Right lobe of liver (tissue), 6 donors: ENCODE measurements at places on chromosomes 13 and 19. TPM values are rescaled to one million over a fixed set of nuclear protein-coding genes. Genes with fewer than 3 reads are reported as not detected.

SLC17A7 gene
- not detected for total RNA-seq

ZNF419 gene
- 4.7 TPM for total RNA-seq

CGB8 gene
- not detected for total RNA-seq

CCDC8 gene
- not detected for total RNA-seq

NCR1 gene
- 0.93 TPM for total RNA-seq

SULT2B1 gene
- not detected for total RNA-seq

GRK1 gene
- not detected for total RNA-seq

CNN1 gene
- 0.79 TPM for total RNA-seq

- H3K27me3 ChIP-seq: no peaks in the 10 kb centered on the region
- DNase-seq: no peak
- H3K4me3 ChIP-seq: no peak overlapping the region
- H3K4me1 ChIP-seq: no peaks in the 10 kb centered on the region
Observed at GRCh38 chr13:95865080-95865615, 188.1 kb downstream of the UGGT2 start.

GRCh38 chr13:60837806-60838205 lies 440.8 kb downstream of the TDRD3 start:
- H3K36me3 ChIP-seq: no peaks in the 10 kb centered on the region
- H3K4me3 ChIP-seq: no peak overlapping the region
- DNase-seq: no peak

- no peaks in the 10 kb centered on the region for H3K4me1 ChIP-seq
- no peak for DNase-seq
- H3K27me3 ChIP-seq: no peaks in the 10 kb centered on the region
- peak overlapping the region; percentile 78 for H3K4me3 ChIP-seq
- H3K27ac ChIP-seq: peak overlapping the region; percentile 96
- no peaks in the 10 kb centered on the region for H3K36me3 ChIP-seq
Observed at GRCh38 chr13:48532256-48532505, 699 bp downstream of the RCBTB2 start.

- no peaks in the 10 kb centered on the region for H3K36me3 ChIP-seq
- peak overlapping the region; percentile 72 for H3K27ac ChIP-seq
- peak; percentile 80 for DNase-seq
- no peaks in the 10 kb centered on the region for H3K4me1 ChIP-seq
Observed at GRCh38 chr19:35715981-35716800, 1.6 kb upstream of the KMT2B start.

DNA sequence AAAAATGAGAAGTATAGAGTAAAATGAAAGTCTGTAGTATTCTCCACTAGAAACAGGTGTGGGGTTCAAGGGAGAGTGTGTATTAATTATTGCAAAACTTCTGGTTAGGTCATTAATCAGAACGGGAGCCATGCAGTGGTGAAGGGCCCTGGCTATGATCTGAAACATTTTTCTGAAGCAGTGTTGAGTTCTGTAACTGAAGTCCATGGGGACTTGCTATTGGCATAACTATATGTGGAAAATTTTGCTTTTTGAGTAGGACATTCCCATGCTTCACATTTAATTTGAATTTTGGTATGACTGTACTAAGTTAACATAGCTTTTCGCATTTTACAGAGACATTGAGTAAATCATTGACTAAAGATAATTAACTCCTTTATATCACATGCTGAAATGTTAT lies 67.5 kb downstream of the LRCH1 start:
- H3K4me1 ChIP-seq: no peaks in the 10 kb centered on the region
- no peak overlapping the region for H3K4me3 ChIP-seq
- peak overlapping the region; percentile 9 for H3K27ac ChIP-seq
- no peak for DNase-seq
- H3K27me3 ChIP-seq: no peaks in the 10 kb centered on the region

- H3K27me3 ChIP-seq: no peaks in the 10 kb centered on the region
- H3K27ac ChIP-seq: no peak overlapping the region
- no peaks in the 10 kb centered on the region for H3K4me1 ChIP-seq
- DNase-seq: no peak
Observed at GRCh38 chr19:48627865-48628314, 8.6 kb downstream of the SPHK2 start.

DNA sequence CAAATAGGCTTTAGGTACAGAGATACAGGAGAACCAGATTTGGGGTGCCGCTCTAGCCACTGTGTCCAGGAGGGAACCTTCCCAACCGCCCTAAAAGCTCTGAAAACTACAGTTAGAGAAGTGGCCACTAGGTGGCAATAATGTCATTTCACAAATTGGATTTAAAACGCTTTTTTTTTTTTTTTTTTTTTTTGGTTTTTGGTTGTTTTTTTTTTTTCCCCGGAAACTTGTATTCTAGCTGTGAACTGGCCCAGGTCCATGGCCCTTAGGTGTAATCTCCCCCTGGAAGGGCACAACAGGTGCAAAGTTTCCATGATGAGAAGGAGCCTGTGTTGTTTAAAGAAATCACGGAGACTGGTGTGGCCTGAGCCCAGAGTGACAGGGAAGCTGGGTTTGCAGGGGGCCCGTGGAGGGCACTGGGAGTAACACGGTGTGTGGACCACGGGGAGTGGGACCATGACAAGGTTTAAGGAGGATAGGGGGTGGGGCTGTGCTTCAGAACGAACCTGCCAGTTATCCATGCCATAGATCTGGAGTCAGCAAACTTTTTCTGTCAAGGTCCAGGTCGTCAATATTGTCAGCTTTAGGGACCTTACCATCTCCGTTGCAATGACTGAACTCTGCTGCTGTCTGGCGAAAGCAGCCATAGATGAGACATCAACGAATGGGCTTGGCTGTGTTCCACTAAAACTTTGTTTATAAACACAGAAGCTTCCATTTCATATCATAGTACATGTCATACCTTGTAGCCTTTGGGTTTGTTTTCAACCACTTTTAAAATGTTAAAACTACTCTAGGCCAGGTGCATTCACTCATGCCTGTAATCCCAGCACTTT lies 10.1 kb downstream of the OR1I1 start:
- no peaks in the 10 kb centered on the region for H3K4me1 ChIP-seq
- H3K4me3 ChIP-seq: no peak overlapping the region
- H3K27ac ChIP-seq: no peak overlapping the region
- no peak for DNase-seq

GRCh38 chr19:738509-739128 lies 12.3 kb upstream of the MISP start:
- no peak overlapping the region for H3K4me3 ChIP-seq
- no peaks in the 10 kb centered on the region for H3K36me3 ChIP-seq
- H3K27me3 ChIP-seq: no peaks in the 10 kb centered on the region
- H3K27ac ChIP-seq: no peak overlapping the region
- no peaks in the 10 kb centered on the region for H3K4me1 ChIP-seq
- DNase-seq: no peak

GRCh38 chr13:111361873-111362648 lies 41.6 kb downstream of the TEX29 start:
- H3K4me1 ChIP-seq: no peaks in the 10 kb centered on the region
- H3K27ac ChIP-seq: no peak overlapping the region
- no peak for DNase-seq

- no peak overlapping the region for H3K27ac ChIP-seq
- H3K4me3 ChIP-seq: no peak overlapping the region
- no peaks in the 10 kb centered on the region for H3K36me3 ChIP-seq
- H3K27me3 ChIP-seq: no peaks in the 10 kb centered on the region
- no peak for DNase-seq
Observed at GRCh38 chr19:50500060-50500752, 10.8 kb downstream of the JOSD2 start.

DNA sequence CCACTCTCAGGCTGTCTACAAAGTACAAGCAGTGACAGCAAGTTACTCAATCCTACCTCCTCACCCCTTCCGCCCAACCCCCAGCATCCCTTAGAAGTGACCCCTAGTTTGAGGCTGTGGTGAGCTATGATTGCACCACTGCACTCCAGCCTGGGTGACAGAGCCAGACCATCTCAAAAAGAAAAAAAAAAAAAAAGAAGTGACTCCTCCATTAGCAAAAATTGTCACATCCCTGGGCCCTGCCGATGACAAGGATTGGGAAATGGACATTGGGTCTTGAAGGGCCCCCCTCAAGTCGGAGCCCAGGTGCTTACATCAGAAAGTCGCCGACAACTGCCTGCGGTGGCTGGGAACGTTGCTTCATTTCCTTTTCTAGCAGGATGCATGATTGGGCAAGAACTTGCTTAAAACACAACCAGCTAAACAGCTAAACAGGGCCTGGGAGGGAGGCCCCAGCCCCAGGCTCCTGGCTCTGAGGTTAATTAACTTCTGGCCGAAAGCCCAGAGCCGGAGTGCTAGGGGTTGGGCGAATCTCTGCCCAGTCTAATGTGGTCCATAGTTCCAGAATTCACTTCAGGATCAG lies 15.3 kb downstream of the RAB3D start:
- peak overlapping the region; percentile 29 for H3K4me3 ChIP-seq
- H3K36me3 ChIP-seq: no peaks in the 10 kb centered on the region
- H3K27ac ChIP-seq: peak overlapping the region; percentile 67

DNA sequence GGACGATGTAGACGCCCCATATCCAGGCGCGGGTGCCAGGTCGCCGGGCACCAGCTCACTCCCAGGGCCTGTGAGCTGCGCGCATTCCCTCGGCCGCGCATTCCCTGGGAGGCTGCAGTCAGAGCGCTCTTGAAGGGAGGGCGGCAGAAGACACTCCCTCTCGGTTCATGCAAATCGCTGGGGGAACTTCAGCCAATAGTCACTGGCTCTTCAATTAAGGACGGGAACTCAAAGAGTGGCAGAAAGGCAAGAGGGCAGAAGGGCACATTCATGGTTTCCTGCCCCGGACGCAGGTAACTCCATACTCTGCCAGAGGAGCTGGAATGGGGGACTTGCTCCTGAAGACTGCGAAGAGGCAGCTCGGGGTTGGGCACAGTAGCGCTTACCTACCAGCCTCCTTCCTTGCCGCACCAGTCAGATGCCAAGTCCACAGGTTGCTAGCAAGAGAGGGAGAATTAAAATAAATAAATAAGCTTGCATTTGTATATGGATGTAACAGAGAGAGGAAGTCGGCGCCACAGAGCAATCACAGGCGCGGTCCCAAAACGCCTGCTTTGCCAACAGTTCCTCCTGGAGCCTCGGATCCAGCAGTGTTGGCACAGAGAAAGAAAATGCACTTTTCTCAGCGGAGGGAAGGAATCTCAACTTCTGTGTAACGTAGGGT lies 459 bp downstream of the PCDH20 start:
- no peaks in the 10 kb centered on the region for H3K27me3 ChIP-seq
- H3K36me3 ChIP-seq: no peaks in the 10 kb centered on the region
- no peak overlapping the region for H3K27ac ChIP-seq
- H3K4me3 ChIP-seq: peak overlapping the region; percentile 35
- H3K4me1 ChIP-seq: no peaks in the 10 kb centered on the region

DNA sequence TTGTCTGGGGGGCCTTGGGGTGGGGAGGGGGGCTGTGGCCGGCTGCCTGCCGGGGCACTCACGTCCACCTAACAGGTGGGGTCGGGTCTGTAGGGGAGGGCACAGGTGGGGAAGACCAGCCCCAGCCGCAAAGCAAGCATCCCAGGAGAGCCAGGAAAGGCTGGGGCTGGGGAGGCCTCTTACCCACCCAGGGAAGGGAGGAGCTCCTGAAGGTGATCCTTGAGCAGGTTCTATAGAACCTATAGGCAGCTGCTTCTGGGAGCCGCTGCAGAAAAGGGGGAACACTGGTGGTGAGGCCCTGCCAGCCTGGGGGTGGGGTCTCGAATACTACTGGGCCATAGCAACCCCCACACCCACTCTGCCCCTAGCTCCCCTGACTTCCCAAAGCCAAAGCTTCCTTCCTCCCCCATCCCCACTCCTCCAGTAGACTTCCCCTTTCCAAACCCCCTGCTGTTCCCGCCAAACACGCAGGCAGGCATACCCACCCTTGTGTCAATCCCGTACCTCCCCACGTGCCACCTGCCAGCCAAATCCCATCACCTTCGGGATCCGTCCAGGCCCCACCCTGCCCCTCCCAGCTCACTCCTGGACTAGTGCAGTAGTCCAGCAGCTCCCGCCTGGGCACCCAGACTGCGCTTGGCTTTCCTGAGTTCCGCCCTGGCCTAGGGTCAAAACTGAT lies 5.6 kb downstream of the KLF16 start:
- H3K27ac ChIP-seq: peak overlapping the region; percentile 89
- DNase-seq: peak; percentile 63
- H3K27me3 ChIP-seq: no peaks in the 10 kb centered on the region
- peak overlapping the region; percentile 36 for H3K4me3 ChIP-seq

- DNase-seq: no peak
- no peaks in the 10 kb centered on the region for H3K4me1 ChIP-seq
- H3K27ac ChIP-seq: no peak overlapping the region
- no peak overlapping the region for H3K4me3 ChIP-seq
- no peaks in the 10 kb centered on the region for H3K27me3 ChIP-seq
Observed at GRCh38 chr13:44669534-44669933, 93.4 kb upstream of the TSC22D1 start.

DNA sequence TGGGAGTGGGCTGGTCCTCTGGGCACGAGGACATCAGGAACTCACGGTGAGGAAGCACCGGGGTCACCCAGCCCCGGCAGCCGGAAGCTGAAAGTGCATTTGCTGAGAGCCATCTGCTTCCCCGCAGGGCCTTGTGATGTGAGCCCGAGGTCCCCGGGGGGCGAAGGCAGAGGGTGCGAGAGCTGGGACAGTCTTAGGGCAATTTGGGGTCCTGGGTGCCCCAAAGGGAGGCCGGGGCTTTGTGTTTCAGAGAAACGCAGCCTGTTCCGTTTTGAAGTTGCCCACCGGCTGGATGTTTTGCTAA lies 4.8 kb downstream of the F2RL3 start:
- no peaks in the 10 kb centered on the region for H3K36me3 ChIP-seq
- no peaks in the 10 kb centered on the region for H3K27me3 ChIP-seq
- no peaks in the 10 kb centered on the region for H3K4me1 ChIP-seq
- H3K4me3 ChIP-seq: no peak overlapping the region
- DNase-seq: no peak

DNA sequence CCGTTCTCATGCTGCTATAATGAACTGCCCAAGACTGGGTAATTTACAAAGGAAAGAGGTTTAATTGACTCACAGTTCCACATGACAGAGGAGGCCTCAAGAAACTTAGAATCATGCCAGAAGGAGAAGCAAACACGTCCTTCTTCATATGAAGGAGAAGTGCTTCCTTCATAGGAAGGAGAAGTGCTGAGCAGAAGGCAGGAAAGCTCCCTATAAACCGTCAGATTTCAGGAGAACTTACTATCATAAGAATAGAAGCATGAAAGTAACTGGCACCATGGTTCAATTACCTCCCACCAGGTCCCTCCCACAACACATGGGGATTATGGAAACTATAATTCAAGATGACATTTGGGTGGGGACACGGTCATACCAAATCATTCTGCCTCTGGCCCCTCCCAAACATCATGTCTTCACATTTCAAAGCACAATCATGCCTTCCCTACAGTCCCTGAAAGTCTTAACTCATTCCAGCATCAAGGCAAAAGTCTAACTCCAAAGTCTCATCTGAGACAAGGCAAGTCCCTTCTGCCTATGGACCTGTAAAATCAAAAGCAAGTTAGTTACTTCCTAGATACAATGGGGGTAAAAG lies 10.6 kb downstream of the ACOD1 start:
- no peaks in the 10 kb centered on the region for H3K27me3 ChIP-seq
- H3K4me1 ChIP-seq: no peaks in the 10 kb centered on the region
- H3K27ac ChIP-seq: no peak overlapping the region
- no peak for DNase-seq
- H3K4me3 ChIP-seq: no peak overlapping the region

DNA sequence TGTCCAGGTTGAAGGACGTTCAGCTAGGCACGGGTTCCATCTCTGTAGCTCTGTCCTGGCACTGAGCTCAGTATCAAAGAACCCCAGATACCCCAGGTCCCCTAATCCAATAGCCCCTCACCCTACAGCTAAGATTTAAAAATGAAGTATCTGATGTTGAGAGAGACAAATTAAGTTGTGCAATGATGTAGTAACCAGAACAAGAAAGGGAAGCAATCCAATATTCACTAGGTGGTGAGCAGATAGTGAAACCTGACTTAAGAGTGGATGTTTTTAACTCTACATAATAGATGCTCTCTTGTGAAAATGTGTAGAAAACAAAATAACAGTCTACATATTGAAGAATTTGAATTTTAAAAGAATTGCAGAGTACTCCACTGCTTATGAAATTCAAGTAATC lies 1.8 kb downstream of the ACOD1 start:
- no peak overlapping the region for H3K27ac ChIP-seq
- no peak for DNase-seq
- no peaks in the 10 kb centered on the region for H3K27me3 ChIP-seq
- no peak overlapping the region for H3K4me3 ChIP-seq
- H3K4me1 ChIP-seq: no peaks in the 10 kb centered on the region
